Adipose tissue (tissue), 3 donors: ENCODE measurements at places on chromosomes 3 and 15. TPM values are rescaled to one million over a fixed set of nuclear protein-coding genes. Genes with fewer than 3 reads are reported as not detected.

The ACAD9 gene
- polyA plus RNA-seq, result 13.5 TPM

The MINAR1 gene
- 0.07 TPM for polyA plus RNA-seq

The COLQ gene
- 3.4 TPM for polyA plus RNA-seq

The ALDH1A2 gene
- 1.4 TPM for polyA plus RNA-seq

The MKRN2OS gene
- not detected for polyA plus RNA-seq

The SPINT1 gene
- 6.2 TPM for polyA plus RNA-seq

The LRRC31 gene
- polyA plus RNA-seq, result not detected

The KCNMB2 gene
- polyA plus RNA-seq, result 1.0 TPM

The PLA2G4B gene
- polyA plus RNA-seq, result 7.3 TPM

The IGDCC3 gene
- polyA plus RNA-seq, result not detected

The IGSF10 gene
- 0.74 TPM for polyA plus RNA-seq

The CPLX3 gene
- not detected for polyA plus RNA-seq

The ROPN1 gene
- polyA plus RNA-seq, result not detected

The ZNF80 gene
- polyA plus RNA-seq, result 0.09 TPM

The LDHAL6B gene
- polyA plus RNA-seq, result 0.03 TPM

The XYLB gene
- 1.4 TPM for polyA plus RNA-seq

The TNNC1 gene
- polyA plus RNA-seq, result 1.1 TPM

The GNAT1 gene
- polyA plus RNA-seq, result not detected

The SLC12A1 gene
- not detected for polyA plus RNA-seq

The SLC15A2 gene
- polyA plus RNA-seq, result 0.15 TPM

The DUOX2 gene
- 1.6 TPM for polyA plus RNA-seq

The CAND2 gene
- 2.0 TPM for polyA plus RNA-seq

The MAGEL2 gene
- 0.27 TPM for polyA plus RNA-seq

The TMCO5A gene
- not detected for polyA plus RNA-seq
